Stimulated activated CD8-positive, alpha-beta memory T cell treated with anti-CD3 and anti-CD28 coated beads, Interleukin-15, amount 100 ng/mL, for 24 hours (primary cell): ENCODE measurements at places on chromosomes 2 and 18.

GRCh38 chr2:108449410-108450130 is 564 bp downstream of the GCC2 start:
- no peak for DNase-seq

DNA sequence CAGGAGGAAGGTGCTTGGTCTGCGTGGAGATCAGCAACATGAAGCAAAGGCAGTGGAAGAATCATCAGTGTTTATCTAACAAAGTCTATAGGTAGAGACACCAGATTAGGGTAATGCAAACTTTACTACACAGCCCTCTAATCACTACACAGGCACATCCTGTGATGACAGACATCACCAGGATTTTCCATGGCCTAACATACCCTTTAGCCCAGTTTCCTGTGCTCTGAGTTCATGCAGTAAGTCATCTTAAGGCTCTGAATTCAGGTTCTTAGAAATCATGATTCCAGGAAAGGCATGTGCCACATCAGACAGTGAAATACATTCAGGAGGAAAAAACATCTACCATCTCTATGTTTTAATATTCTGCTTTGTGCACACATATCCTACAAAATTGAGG is 708.5 kb upstream of the SLC8A1 start:
- DNase-seq, result no peak

GRCh38 chr2:81195774-81196382 is 891.3 kb upstream of the LRRTM1 start:
- DNase-seq, result no peak

DNA sequence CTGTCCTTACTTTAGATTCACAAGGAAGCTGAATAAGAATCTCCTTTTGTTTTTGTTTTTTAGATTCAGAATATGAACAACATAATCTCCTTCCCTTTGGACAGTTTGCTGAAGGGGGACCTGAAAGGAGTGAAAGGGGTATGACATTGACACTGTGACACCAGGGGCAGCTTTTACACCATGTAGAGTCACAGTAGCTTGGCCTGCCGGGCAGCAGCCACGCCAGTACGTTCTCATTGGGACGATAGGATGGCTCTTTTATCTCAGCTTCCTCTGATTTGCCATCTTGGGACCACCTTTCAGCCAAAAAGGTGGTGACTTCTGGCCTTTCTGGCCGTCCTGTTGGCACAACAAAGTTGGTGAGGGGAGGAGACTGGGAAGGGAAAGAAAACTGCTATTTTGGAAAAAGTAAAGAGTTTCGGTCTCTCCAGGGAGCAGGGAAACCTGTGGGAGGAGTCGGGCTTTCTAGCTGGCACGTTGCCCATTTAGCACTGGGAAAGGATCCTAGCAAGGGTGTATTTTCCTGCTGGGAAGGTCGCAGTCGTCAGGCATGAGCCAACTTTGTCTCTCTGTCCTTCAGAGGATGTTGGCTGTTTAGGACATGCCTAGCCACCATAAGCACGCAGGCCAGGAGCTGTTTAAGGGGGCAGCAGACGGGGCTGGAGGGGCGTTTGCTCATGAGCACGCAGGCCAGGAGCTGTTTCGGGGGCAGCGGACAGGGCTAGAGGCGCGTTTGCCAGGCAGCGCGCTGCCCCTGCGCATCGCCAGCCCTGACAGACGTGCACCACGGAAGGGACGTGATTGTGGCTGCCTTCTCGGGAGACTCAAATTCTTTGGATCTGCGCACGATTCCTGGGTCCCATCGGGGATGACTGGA is 104.6 kb downstream of the ITGB1BP1 start:
- no peak for DNase-seq

- no peak for DNase-seq
Measured at GRCh38 chr18:76447258-76447890, 47.7 kb downstream of the ZNF516 start.

DNA sequence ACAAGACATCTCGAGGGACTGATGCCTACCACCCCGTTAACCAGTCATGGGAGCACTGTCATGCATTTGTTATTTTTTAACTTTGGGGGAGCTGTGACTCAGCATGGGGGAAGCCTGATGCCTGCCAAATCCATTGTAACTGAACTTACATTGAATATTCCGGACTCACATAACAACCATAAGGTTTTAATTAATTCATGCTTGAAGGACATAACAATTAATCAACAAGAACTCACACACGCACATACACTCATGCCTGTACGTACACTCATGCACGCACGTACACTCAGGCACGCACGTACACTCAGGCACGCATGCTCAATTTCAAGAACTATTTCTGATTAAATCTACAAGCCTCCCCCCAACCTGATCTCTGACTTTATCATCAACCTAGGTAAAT is 1639.1 kb downstream of the SUCLG1 start:
- DNase-seq, result no peak

GRCh38 chr2:100406120-100406508 is 11.4 kb downstream of the CHST10 start:
- no peak for DNase-seq

DNA sequence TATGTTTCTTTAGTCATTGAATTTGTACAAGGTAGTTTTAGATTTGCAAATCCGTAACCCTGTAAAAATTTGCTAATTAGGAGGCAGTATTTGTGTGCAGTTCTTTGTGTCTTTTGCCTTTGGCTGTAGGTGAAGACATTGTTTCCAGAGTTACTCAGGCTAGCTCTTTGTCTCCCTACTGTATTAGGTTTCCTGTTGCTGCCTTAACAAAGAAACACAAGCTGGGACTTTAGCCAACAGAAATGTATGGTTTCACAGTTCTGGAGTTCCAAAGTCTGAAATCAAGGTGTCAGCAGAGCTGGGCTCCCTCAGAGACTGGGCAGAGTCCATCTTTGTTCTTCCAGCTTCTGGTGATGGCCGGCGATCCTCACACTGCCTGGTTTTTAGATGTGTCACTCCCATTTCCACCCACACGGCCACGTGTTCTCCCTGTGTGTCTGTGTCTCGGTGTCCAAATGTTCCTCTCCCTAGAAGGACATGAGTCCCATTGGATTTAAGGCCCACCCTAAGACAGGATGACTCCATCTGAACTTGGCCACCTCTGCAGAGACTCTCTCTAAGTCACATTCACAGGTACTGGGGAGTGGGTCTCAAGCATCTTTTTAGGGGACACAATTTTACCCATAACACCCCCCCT is 309.7 kb downstream of the GALR1 start:
- no peak for DNase-seq

DNA sequence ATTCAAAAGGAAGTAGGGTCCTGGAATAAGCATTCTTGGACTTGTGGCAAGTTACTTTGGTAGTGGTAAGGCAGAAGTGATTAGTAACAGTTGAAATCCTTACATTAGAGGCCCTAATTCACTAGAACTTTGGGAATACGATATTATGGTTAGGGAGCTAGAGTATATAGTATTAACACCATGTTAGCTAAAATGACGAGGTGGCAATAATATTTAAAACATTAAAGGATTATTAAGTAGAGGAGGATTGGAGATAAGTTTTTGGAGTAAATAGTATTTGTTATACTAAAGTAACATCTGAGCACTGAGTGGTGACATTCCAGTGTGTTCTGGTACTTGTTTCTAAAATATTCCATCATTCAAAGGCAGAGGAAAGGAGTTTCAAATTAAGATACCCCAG is 91.0 kb downstream of the AGPS start:
- no peak for DNase-seq

DNA sequence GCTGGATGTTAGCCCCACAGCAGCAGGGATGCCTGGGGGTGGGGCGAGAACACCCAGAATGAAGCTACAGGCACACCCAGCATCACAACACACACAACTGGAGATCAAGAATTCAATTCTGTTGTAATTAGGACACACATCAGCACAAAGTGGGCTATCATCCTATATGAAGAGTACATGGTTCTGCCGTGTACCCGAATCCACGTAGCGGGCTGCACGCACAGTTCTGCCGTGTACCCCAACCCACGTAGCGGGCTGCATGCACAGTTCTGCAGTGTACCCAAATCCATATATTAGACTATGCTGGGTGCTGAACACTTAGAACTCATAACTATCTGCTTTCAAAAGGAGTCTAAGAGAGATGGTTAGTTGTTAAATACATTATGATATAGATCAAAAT is 86.5 kb downstream of the EIPR1 start:
- no peak for DNase-seq

- DNase-seq, result no peak
Measured at GRCh38 chr2:25454824-25455611, 113.3 kb upstream of the DNMT3A start.

GRCh38 chr2:136141510-136142149 is 23.7 kb upstream of the CXCR4 start:
- no peak for DNase-seq

GRCh38 chr18:49980896-49981295 is 167.6 kb upstream of the ACAA2 start:
- DNase-seq, result no peak

- DNase-seq, result no peak
Measured at GRCh38 chr2:75464348-75464946, 96.3 kb downstream of the EVA1A start.

DNA sequence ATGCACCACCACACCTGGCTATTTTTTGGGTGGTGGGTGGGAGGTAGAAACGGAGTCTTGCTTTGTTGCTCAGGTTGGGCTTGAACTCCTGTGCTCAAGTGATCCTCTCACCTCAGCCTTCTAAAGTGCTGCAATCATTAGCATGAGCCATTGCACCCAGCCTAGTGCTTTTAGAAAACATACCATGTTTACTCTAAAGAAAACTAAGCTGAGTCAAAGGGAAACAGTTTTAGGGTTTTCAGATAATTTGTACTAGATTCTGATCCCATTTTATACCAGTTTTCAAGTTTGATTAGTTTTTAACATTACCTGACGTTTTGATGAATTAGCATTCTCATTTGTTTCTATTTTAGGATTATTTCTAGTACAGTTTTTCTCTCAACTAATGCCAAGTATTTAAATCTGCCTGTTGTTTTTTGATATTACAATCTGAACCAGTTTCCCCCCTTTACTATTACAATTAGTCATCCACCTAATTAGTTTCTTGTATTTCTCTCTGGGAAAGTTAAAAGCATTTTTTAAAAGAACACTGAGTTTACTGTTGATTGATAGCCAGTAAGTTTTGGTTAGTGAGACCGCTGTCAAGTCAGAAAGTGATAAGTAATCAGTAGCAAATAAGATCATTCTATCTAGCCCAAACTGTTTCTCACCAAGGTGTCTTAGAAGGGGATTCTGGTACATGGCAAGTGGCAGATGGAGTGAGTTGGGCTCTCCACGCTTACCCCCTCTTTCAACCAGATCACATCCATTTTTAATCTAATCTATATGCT is 24.2 kb upstream of the TBR1 start:
- no peak for DNase-seq

DNA sequence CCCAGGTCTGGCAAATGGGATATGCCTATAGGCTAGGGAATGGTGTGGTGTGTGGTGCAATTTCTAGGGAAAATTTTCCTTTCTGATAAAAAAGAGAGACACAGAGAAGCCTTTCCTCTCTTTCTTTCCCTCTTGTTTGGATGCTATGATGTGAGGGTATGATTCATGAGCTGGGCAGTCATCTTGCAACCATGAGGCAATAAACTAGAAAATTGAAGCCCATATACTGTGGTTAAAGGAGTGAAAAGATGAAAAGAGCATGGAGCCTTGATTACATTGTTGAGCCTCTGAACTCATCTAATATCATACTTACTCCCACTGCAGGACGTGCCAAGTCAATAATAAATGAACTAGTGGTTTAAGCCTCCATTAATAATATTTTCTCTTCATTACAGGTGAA is 215.6 kb downstream of the HAUS1 start:
- DNase-seq, result no peak

GRCh38 chr18:62518460-62519375 is 4.1 kb upstream of the ZCCHC2 start:
- no peak for DNase-seq

- DNase-seq, result no peak
Measured at GRCh38 chr2:16031058-16031847, 90.9 kb downstream of the MYCN start.

DNA sequence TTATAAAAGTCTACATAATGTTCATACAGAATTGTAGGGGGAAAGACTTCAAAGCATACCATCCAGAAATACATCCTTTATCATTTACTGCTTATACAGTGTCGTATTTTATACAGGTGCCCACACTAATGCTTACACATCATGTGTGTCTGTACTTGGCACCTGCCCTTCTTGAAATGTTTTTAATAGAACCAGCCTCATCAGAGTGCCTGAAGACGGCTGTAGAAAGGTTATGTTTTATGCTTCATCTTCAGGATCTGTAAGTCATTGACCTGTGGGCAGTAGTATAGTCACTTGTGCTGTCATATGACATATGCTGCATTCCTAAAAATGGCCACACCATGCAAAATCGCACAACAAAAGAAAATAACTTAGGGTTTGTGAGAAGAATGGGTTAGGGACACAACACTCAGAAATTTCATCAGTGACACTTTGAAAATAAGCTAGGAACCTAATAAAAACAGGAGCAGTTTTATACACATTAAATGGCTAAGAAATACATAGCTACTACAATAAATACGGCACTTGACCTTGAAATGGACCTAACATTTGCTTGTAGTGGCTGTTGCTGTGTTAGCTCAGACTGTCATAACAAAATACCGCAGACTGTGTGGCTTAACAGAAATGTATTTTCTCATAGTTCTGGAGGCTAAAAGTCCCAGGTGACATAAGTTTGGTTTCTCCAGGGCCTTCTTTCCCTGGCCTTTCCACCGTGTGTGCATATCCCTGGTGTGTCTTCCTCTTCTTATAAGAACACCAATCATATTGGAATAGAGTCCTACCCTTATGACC is 112.6 kb downstream of the CERS6 start:
- no peak for DNase-seq

DNA sequence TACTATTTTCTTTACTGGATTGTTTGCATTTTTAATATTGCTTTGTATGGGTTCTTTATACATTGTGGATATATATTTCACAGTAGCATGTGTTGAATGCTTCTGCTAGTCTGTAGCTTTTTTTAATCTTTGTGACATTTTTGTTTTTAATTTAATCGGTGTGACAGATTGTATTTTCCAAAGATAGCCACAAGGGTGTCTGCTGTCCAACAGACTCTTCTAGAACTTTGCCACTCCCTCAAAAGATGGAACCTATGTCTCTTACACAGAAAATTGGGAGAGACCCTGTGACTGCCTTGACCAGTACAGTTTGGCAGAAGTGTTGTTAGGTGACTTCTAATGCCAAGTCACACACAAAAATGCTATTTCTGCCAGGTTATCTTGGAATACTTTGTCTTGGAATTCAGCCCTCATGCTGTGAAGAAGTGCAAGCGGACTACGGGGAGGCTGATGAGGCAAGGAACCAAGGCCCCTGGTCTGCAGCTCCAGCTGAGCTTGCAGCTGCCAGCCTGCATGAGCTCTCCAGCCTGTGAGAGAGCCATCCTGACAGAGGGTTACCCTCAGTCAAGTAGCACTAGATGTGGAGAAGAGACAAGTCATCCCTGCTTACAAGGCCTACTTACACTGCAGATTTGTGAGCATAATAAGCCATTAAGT is 110.8 kb downstream of the TDRD15 start:
- no peak for DNase-seq

GRCh38 chr2:25079050-25079635 is 37.3 kb downstream of the EFR3B start:
- DNase-seq, result no peak

- no peak for DNase-seq
Measured at GRCh38 chr2:124027182-124027581, 2.1 kb downstream of the CNTNAP5 start.
